Natural killer cell (primary cell): ENCODE measurements at places on chromosomes 5 and 9. TPM values are rescaled to one million over a fixed set of nuclear protein-coding genes. Genes with fewer than 3 reads are reported as not detected.
A peak's percentile ranks its signal among the peaks of the same experiment; 100 is the strongest.

- no peak for DNase-seq
Observed at GRCh38 chr5:68423154-68423811, 207.7 kb downstream of the PIK3R1 start.

GRCh38 chr5:132601071-132601728 lies 44.4 kb downstream of the RAD50 start:
- no peak for DNase-seq

- DNase-seq: no peak
Observed at GRCh38 chr9:33884856-33885701, 68.1 kb downstream of the UBE2R2 start.

GRCh38 chr5:94749042-94749441 lies 130.6 kb downstream of the SLF1 start:
- DNase-seq: no peak

DNA sequence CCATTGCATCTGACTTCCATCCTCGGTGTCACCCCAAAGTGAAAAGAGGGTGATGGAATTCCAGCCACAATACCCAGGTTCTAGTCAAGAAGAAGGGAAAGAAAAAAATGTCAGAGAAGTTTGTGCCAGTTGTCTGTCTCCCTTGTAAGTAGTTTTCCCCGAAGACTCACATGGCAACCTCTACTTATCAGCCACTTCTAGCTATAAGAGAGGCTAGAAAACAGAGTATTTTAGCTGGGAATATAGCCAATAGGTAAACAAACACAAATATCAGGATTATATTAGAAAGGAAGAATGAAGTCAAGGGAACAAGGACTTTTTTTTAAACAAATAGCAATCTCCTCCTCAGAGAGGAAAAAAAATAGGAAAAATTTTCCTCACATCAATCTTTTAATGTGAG lies 12.2 kb upstream of the ISL1 start:
- no peak for DNase-seq

- DNase-seq: no peak
Observed at GRCh38 chr9:82799286-82799685, 263.7 kb downstream of the RASEF start.

GRCh38 chr5:35146406-35146805 lies 83.9 kb downstream of the PRLR start:
- DNase-seq: no peak

DNA sequence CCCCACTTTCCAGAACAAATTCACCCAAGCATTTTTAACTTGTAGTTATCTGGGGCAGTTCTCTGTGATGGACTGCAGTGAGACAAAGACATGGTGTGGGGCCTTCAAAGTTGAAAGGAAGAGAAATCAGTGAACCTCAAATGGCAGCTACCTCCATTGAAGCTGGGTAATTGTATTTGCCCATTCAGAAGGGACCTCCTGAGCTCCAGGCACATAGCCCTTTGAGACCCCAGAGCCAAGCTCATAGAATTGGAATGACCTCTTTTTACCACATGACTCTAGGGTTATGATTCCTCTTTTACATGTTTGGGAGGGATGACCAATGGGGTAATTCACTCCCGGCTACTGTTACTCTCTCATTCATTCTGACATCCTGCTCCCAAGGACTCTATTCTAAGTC lies 368.4 kb upstream of the ITGA1 start:
- DNase-seq: no peak

DNA sequence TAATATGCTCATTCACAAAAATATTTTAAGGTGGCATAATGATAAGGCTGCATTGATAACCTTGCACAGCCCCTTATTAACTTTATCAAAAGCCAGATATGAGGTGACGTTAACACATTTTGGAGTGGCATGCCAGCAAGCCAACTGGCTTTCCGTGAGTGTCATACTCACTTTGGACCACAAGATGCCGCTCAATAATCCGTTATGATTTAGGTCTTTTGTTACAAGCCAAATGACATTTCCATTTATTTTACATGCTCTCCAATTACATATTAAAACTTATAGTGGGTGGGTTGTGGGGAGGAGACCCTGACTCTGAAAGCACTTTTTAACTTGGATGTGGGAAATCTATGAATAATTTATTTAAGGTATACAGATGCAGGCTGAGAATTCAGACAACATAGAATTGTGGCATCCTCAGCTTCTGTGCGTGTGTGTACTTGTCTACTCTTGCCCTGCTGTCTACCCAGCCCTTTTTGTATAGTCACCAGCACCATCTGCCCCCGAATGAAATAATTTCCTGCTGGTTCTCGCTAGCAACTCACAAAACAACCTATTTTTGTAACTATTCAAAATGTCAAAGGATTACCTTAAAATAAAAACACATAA lies 305.1 kb downstream of the PSAT1 start:
- DNase-seq: peak; percentile 6

DNA sequence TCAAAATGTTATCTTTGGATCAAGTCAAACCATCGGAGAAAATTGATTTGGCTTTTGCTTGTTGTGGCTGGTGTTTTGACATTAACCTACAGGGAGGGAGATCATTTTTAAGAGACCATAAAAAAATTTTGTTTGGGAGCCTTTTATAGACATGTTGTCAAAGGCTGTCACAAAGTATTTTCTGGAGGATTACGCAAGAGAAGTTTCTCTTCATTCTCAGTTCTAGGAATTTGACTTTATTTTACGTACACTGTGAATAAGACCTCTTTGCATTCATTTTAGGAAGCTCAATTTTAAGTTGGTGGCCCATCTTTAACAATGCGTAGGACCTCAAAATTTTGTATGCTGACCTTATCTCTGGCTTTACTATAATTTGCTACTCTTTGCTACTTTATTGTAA lies 50.2 kb upstream of the SLC44A1 start:
- no peak for DNase-seq

- DNase-seq: no peak
Observed at GRCh38 chr5:95072281-95072680, 212.6 kb downstream of the MCTP1 start.

GRCh38 chr5:53068291-53068836 lies 41.2 kb downstream of the MOCS2 start:
- DNase-seq: no peak

The SPATA31D4 gene
- not detected for total RNA-seq

The TMC1 gene
- not detected for total RNA-seq

The PCDHGA7 gene
- total RNA-seq: not detected

The PKD2L2 gene
- total RNA-seq: 0.78 TPM

The SLC46A2 gene
- 0.23 TPM for total RNA-seq
